ENCODE measurements at places on chromosomes 1 and 21.

DNA sequence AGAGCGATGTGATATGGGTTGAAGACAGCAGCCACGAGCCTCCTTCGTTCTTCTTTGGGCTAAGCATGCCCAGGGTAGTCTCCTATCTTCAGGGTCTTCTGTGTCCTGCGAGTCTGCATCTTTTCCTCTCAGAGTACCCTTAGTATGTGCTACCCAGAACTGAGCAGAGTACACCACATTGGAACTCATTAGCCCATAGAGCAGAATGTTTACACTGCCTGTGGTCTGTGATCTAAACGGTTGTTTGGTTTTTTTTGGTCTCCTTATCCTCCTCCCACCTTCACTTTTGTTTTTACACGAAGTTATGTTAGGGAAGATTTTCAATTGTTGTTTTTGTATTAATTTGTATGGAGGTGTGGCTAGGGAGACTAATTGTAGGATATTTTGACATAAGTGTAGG lies 126.4 kb downstream of the NEK7 start:
- H3K4me1 ChIP-seq: peaks cover 6% of the 10 kb centered on the region
- no peaks in the 10 kb centered on the region for H3K27me3 ChIP-seq
- H3K4me3 ChIP-seq: no peak overlapping the region

DNA sequence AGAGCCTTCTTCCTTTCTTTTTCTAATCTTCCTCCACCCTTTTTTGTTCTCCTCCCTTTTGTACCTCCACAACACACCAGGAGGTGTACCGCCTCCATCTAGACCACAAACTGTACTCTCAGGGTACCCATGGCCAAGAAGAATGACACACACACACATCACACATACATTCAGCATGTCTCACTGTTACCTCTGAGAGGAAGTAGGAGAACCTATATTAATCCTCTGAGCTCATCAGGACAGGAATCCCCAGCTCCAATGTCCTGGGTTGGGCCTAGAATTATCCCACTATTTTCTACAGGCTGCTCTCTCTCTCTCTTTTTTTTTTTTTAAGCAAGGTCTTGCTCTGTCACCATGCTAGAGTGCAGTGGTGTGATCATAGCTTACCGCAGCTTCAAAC lies 36.7 kb downstream of the ATP2B4 start:
- H3K27ac ChIP-seq: peak overlapping the region; percentile 59
- peak overlapping the region; percentile 33 for H3K4me3 ChIP-seq
- H3K4me1 ChIP-seq: peaks cover 63% of the 10 kb centered on the region
- DNase-seq: no peak
- H3K27me3 ChIP-seq: no peaks in the 10 kb centered on the region

DNA sequence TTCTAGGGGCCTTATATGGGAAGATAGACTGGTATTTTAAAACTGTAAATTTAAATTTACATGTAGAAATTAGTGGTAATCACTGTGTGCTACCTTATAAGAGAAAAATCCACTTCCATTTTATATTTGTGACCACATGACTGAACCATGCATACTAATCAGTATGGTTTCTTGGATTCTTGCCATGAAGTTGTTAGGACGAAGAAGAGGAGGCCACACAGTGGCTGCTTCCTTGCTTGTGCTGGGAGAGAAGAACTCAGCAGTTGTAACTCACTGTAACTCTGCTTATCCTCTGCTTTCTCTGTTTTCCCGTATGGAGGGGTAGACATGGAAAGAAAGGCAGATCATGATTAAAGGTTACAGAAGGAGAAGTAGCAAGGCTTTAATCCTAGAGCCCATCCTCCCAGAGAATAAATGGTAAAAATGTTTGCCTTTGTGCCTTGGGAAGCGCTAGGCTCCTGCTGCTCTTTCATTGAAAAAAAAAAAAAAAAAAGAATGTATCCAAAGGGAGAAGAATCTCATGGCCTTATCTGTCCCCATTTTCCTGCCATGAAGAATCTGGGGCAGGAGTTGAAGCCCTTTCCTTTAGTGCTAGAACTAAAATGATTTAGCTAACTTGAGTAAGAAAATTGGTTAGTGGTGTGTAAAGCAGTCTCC lies 32.4 kb downstream of the KCTD3 start:
- no peak for DNase-seq
- H3K4me3 ChIP-seq: no peak overlapping the region
- no peaks in the 10 kb centered on the region for H3K27me3 ChIP-seq
- no peaks in the 10 kb centered on the region for H3K4me1 ChIP-seq
- no peaks in the 10 kb centered on the region for H3K36me3 ChIP-seq

DNA sequence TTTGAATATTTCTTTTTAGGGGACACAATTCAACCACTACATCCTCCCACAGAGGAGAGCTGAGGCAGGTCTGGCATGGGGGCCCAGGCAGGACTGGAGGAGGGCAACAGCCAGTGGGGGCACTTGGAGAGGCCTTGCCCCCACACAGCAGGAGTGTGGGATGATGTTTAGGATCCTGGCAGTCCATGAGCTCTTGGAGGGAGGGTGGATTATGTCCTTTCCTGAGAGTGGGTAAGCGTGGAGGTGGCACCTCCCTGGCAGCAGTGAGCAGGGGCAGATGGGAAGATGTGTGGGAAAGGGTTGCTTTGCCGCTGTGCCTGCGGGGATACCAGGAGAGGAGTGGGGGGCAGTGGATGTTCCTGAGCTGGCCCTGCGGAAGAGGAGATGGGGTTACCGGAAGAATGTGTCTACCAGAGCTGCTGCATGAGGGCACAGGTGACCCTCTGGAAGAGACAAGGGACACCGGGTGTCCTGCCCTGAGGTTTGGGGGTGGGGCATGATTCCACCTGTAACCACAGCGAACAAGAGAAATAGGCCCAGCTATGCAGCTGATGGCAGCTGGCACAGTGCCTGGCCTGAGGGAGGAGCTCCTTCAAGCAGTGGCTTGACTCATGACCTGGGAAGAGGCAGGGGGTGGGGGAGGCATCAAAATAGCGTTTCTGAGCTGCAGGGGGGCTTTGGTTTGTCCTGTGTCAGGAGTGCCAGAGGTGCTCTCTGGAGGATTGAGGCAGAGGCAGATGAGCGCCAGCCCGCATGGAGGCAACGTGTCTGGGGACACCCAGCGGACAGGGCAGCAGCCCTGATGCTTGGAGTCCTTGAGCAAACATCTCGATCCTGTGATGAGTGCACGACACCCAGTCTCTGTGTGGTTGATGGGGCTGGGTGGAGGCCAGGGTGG lies 123.9 kb upstream of the TMPRSS2 start:
- H3K36me3 ChIP-seq: no peaks in the 10 kb centered on the region
- no peak overlapping the region for H3K4me3 ChIP-seq
- H3K27me3 ChIP-seq: no peaks in the 10 kb centered on the region
- no peak overlapping the region for H3K27ac ChIP-seq
- no peaks in the 10 kb centered on the region for H3K4me1 ChIP-seq

GRCh38 chr1:158644449-158644848 lies 39.4 kb downstream of the OR10Z1 start:
- H3K4me1 ChIP-seq: peaks cover 7% of the 10 kb centered on the region
- no peak for DNase-seq
- no peak overlapping the region for H3K27ac ChIP-seq
- H3K4me3 ChIP-seq: no peak overlapping the region
- no peaks in the 10 kb centered on the region for H3K36me3 ChIP-seq

DNA sequence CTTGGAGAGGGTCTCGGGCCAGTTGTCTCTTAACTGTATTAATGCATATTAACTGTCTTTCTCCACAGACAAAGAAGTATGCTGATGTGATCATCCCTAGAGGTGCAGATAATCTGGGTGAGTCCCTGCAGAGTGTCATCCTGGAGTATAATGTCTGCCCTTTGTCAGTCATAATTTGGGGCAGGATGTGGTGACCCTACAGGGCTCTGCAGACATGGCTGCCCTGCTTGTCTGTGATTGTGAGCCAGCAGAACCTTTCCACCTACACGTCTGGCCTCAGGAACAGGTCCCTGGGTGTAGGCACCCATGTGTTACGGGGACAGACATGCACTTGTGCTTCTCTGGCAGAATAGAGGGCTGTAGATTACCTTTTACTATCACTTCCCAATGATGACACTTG lies 78.4 kb downstream of the UCK2 start:
- DNase-seq: no peak
- H3K27me3 ChIP-seq: no peaks in the 10 kb centered on the region
- no peak overlapping the region for H3K27ac ChIP-seq
- peaks cover 3% of the 10 kb centered on the region for H3K4me1 ChIP-seq
- H3K4me3 ChIP-seq: no peak overlapping the region

DNA sequence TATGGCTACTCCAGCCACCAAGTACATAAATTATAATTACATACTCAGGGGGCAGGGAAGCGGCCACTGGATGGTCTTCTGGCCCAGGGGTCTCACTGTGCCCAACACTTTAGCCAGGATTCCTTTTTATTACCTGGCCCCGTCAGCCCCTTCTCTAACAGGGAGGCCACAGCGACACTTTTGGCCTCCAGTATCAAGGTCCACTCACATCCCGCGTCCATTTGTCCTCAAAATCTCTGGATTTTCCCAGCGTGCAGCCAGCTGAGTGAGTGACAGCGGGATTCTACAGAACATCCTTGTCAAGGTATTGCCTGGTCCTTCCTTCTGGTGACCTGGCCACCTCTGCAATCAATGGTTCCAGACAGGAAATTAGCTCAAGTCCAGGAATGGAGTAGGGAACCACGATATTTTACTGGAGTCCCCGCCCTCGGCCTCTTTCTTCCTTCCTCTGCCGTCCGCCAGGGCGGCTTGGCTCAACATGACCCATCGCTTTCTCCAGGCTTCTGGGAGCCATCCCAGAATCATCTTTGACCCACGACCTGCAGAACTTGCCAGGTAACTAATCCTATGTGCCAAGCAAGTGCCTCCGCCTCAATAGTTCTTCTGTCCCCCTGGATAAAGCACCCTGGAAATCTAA lies 2.7 kb upstream of the COL6A2 start:
- H3K36me3 ChIP-seq: no peaks in the 10 kb centered on the region
- no peak for DNase-seq
- H3K27me3 ChIP-seq: peaks cover under 1% of the 10 kb centered on the region
- no peak overlapping the region for H3K27ac ChIP-seq
- H3K4me3 ChIP-seq: no peak overlapping the region

DNA sequence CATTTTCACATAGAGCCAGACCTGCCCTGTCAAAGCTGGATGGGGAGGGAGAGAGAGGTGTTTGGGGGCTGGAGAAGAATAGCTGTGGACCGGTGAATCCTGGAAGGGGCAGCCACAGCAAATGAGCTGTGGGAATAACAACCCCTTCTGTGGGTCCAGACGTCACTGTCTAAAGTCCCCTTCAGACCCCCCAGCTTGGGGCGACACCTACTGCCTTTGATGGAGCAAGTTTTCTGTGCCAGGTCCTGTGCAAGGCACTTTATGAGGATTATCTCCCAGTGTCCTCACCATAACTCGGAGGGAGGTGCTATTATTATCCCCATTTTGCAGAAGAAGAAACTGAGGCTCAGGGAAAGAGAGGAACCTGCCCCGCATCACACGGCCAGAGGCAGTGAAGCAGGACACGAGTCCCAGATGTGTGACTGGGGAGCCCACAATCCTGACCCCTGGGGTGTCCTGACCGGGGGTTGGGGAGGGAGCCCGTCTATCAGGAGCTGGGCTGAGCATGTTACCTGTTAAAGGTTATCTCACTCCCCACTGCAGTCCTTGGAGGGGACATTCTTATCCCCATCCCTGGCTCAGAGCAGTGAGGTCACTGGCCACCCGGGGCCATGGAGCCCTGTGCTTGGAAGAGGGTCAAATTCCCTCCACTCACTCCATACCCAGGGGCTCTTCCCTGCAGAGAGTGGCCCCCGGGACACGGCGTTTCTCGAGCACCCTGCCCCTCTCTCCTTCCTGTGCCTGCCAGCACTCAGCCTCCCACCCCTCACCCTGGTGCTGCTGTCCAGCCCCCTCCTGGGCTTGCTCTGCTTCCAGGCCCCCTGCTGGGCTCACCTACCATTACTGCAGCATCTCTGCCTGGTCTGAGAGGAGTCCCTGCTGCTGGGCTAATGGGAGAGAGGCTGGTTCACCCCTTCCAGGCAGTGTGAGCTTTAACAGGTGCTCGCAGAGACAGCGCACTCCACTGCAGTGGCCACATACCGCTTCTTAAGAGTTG lies 132.9 kb downstream of the PTPRU start:
- H3K27me3 ChIP-seq: no peaks in the 10 kb centered on the region
- no peaks in the 10 kb centered on the region for H3K4me1 ChIP-seq
- no peaks in the 10 kb centered on the region for H3K36me3 ChIP-seq
- no peak overlapping the region for H3K4me3 ChIP-seq
- no peak overlapping the region for H3K27ac ChIP-seq

GRCh38 chr1:29134695-29135028 lies 11.0 kb upstream of the TMEM200B start:
- no peak overlapping the region for H3K27ac ChIP-seq
- H3K4me1 ChIP-seq: no peaks in the 10 kb centered on the region
- no peaks in the 10 kb centered on the region for H3K27me3 ChIP-seq

DNA sequence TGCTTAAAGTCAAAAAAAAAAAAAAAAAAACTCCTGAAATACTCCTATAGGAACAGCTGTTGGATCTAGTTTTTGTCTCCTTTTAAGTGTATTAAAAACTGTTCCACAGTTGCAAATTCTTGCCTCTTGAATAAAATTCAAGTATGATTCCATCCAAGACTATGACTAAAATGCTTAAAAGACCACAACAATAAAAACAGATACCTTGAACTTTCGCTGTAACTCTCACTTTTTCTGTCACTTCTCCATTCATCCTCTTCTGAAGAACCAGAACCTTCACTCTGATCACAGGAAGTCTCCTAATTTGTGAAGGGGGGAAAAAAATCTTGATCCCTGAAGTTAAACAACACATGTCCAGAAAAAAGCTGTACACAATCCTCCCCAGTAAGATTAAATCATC lies 55.0 kb upstream of the PSMG1 start:
- H3K36me3 ChIP-seq: peaks cover 83% of the 10 kb centered on the region
- no peak overlapping the region for H3K4me3 ChIP-seq
- no peak overlapping the region for H3K27ac ChIP-seq
- no peaks in the 10 kb centered on the region for H3K27me3 ChIP-seq
- no peaks in the 10 kb centered on the region for H3K4me1 ChIP-seq

DNA sequence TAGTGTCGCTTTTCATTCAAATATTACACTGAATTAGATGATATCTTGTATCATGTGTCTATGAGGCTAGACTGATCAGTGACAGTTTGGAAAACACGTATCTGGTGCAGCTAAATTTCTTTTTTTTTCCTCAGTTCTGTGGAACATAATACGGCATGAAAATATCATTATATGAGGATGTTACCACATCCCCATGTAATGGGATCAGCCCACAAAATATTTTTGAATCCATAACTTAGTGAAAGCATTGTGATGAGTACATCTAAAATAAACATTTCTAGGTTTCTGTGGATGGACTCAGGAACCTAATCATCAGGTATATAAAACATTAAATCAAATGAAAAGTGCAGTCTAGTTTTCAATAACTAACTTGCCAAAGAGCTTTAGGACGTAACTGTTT lies 356.3 kb downstream of the USP25 start:
- DNase-seq: no peak
- H3K4me3 ChIP-seq: no peak overlapping the region
- no peaks in the 10 kb centered on the region for H3K27me3 ChIP-seq
- H3K4me1 ChIP-seq: no peaks in the 10 kb centered on the region
- H3K27ac ChIP-seq: no peak overlapping the region

- H3K4me3 ChIP-seq: no peak overlapping the region
- H3K27ac ChIP-seq: no peak overlapping the region
- no peaks in the 10 kb centered on the region for H3K27me3 ChIP-seq
- H3K36me3 ChIP-seq: no peaks in the 10 kb centered on the region
- no peaks in the 10 kb centered on the region for H3K4me1 ChIP-seq
Measured at GRCh38 chr1:223271085-223271781, 92.7 kb downstream of the SUSD4 start.

Measured in CD4-positive, CD25-positive, alpha-beta regulatory T cell (primary cell).